ENCODE measurements at places on chromosomes 16 and 17.

GRCh38 chr16:74169687-74170376 lies 126.8 kb upstream of the PSMD7 start:
- no peak for DNase-seq

GRCh38 chr16:8115814-8116213 lies 474.5 kb downstream of the TMEM114 start:
- no peak for DNase-seq

DNA sequence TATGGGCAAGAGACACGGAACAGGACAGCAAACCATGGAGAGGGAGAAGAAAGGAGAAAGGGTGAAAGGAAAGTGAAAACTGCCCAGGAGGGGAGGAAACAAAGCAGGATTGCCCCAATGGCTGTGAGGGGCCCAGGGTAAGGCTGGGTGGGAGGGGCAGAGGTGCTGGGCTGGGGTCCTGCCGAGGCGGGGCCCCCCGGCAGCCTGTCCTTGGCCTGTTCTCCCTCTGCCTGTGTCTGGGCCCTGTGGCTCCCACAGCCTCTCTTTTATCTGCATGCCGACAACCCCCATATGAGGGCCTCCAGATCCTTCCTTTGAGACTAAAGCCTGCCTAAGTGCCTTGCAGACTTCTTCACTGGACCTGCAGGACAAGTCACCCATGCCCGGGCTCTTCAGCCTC lies 15.5 kb downstream of the ZNHIT3 start:
- DNase-seq: no peak

GRCh38 chr16:531494-532125 lies 4.1 kb downstream of the CAPN15 start:
- DNase-seq: peak; percentile 60

GRCh38 chr16:71474864-71475263 lies 12.8 kb upstream of the ZNF23 start:
- DNase-seq: no peak

DNA sequence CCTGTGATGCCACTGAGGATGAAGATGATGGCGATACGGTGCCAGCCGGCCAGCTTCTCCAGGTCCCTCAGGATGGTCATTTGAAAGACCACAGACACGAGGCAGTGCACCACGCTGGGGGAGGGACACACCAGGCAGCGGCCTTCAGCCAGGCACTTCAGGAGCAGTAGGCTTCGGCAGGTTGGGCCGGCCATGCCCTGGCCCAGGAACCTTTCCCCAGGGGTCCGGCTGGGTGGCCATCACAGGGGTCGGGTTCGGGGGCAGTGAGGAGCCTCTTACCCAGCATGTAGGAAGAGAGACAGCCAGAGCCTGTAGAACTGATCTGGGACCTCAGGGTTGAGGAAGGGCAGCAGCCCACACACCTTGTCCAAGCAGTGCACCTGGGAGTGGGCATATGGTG lies 5.3 kb downstream of the AANAT start:
- DNase-seq: no peak

- no peak for DNase-seq
Measured at GRCh38 chr16:58046936-58047335, 21.4 kb downstream of the MMP15 start.
